AG09319 (cell line): ENCODE measurements at places on chromosomes 16 and 17.

GRCh38 chr16:8686031-8686621 is 11.7 kb downstream of the ABAT start:
- no peak for DNase-seq

GRCh38 chr17:75077496-75078283 is 10.1 kb upstream of the SLC16A5 start:
- DNase-seq, result no peak

GRCh38 chr16:3879887-3880564 is 487 bp downstream of the CREBBP start:
- DNase-seq, result no peak

- no peak for DNase-seq
Observed at GRCh38 chr16:64962786-64963185, 159.1 kb downstream of the CDH11 start.

DNA sequence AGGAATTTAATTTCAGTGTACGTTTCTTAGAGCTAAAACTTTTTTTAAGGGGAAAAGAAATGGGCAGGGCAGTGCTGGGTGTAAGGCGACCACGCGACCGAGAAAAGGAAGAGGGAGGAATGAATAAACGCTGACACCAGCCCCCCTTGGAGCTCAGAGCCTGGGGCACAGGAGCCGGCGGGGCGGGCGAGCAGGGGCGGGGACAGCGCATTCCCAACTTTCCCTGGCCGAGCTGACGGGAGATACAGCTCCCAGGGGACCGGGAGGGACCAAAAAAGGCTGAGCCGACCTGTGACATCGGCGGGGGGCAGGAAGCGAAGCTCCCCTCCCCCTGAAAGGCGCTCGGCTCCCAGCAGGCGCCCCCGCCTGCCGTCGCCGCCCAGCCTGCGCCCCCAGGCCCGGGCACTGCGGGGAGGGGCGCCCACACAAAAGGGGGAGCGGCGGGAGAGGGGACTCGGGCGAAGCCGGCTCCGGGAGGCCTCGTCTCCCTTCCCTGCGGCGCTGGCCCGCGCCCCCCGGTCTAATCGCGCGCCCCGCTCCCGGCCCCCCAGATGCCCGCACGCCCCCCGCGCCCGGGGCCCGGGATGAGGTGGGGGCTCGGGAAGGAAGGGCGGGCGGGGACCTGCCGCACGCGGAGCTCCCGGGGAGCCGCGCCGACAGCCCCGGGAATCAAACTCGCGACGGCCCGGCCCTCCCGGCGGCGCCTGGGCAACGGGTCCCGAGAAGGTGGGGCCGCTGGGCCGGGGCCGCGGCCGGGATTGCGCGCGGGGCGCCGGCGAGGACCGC is 622 bp downstream of the CUEDC1 start:
- DNase-seq, result no peak

- no peak for DNase-seq
Observed at GRCh38 chr17:69602972-69603371, 188.5 kb downstream of the MAP2K6 start.

- DNase-seq, result no peak
Observed at GRCh38 chr17:69497161-69497560, 82.7 kb downstream of the MAP2K6 start.
